ENCODE measurements at places on chromosomes 13 and 19. TPM values are rescaled to one million over a fixed set of nuclear protein-coding genes. Genes with fewer than 3 reads are reported as not detected.

Gene MRPS31
- 14.0 TPM for total RNA-seq

Gene MYH14
- 5.5 TPM for total RNA-seq

Gene GSX1
- not detected for total RNA-seq

Gene DNAJC15
- total RNA-seq: 0.02 TPM

Gene NKG7
- total RNA-seq: not detected

Gene LGALS14
- not detected for total RNA-seq

Gene PROZ
- total RNA-seq: not detected

Gene ZNF431
- 3.1 TPM for total RNA-seq

Gene C19orf81
- 11.5 TPM for total RNA-seq

Gene SLC8A2
- 0.32 TPM for total RNA-seq

Gene GNG7
- 0.03 TPM for total RNA-seq

Gene ZNF441
- total RNA-seq: not detected

Gene GARIN5A
- total RNA-seq: 2.3 TPM

All from A549 treated with CORT108297 at 1 μM for 4 hours (cell line).